ENCODE measurements at places on chromosomes 2 and 18.

DNA sequence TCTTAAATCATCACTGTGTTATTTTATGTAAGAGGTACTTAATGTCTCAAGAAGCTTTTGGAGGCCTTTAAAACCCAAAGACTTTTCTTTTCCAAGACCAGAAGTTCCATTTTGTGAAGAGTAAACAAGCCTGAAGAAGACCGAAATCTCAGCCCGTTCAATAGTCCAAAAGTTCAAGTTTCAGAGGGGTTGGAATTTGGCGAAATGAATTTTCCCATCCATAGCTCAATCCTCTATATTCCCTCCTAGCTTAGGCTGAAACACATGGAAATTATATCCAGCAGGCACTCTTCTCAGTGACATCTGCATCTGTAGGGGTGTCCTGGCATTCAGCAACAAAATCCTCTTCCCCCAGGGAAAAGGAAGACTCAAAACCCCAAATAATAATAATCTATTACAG is 344.6 kb downstream of the ARHGAP15 start:
- DNase-seq = no peak

DNA sequence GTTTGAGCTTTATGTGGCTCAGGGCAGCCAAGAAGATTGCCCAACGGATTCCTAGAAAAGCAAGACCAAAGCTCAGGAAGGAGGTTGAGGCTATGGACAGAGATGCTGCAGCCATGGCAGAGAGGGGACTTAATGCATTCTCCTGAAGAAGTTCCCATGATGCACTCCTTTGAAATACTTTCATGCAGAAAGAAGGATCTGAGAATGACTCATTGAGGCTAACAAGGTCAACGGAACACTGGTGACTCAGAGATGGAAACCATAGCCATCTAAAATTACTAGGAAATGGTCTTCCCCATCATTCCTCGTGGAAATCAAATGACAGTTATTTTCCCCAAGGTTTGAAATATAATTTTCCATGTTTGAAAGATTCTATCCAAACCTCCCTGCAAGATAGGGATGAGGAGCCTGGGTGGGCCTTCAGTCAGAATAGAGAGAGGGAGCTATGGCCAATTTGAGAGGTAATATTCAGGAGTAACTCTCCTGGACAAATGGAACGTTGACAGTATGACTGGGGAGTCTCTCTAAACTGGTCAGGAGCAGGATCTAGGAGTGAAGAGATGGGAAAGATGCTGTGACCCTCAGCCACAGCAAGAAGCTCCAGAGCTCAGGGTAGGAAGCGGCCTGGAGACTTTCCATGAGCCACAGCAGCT is 63.0 kb downstream of the REEP1 start:
- no peak for DNase-seq

- DNase-seq = no peak
These were observed 41.4 kb upstream of the NABP1 start for GRCh38 chr2:191636586-191636985.

DNA sequence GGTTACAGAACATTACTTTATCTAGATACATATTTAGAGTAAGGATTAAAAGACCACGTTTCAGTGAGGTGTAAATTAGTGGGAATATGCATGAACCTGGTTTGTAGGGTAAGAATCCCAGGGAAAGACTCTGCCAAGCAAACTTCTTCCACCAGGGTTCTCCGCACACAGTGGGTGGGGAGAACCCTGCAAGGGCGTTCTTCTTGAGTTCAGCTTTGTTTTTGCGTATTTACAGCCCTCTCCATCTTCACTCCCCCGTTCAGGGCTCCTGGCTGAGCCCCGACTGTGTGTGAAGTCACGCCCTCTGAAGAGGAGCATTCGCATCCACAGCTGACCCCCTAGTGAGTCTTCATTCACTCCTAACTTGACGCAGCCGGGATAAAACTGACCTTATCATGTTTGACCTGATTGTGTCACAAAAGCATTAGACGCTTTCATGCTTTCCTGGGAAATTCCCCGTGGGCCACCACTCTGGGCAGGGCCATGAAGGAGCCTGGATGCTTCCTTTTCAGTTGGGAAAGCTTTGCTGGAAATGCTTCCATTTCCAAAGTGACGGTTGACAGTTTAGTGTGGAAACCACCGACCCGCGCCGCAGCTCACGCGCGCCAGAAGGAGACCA is 1.0 kb downstream of the ALKAL2 start:
- DNase-seq = no peak

- no peak for DNase-seq
These were observed 15.1 kb downstream of the AAK1 start for GRCh38 chr2:69628325-69629021.

GRCh38 chr2:13351068-13351467 is 634.3 kb downstream of the TRIB2 start:
- DNase-seq = no peak

GRCh38 chr18:11736656-11737055 is 47.6 kb downstream of the GNAL start:
- no peak for DNase-seq

DNA sequence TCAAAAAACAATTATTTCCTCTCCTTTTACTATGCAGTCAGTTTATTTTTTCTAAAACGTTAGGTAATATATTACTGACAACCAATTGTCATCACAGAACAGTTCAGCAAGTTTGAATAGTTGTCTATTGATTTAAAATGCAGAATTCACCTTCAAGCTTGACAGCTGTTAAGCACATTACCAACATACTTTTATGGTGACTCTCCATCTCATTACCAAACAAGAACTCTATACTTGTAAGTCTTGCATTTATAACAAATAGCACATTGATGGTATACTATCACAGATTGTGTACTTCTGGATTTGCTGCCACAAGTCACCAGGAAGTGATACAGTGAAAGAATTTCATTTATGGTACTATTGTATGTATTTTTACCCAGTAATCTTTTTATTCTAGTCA is 99.4 kb upstream of the PPP1CB start:
- no peak for DNase-seq

- no peak for DNase-seq
These were observed 153.8 kb downstream of the AQP4 start for GRCh38 chr18:26711756-26712155.

DNA sequence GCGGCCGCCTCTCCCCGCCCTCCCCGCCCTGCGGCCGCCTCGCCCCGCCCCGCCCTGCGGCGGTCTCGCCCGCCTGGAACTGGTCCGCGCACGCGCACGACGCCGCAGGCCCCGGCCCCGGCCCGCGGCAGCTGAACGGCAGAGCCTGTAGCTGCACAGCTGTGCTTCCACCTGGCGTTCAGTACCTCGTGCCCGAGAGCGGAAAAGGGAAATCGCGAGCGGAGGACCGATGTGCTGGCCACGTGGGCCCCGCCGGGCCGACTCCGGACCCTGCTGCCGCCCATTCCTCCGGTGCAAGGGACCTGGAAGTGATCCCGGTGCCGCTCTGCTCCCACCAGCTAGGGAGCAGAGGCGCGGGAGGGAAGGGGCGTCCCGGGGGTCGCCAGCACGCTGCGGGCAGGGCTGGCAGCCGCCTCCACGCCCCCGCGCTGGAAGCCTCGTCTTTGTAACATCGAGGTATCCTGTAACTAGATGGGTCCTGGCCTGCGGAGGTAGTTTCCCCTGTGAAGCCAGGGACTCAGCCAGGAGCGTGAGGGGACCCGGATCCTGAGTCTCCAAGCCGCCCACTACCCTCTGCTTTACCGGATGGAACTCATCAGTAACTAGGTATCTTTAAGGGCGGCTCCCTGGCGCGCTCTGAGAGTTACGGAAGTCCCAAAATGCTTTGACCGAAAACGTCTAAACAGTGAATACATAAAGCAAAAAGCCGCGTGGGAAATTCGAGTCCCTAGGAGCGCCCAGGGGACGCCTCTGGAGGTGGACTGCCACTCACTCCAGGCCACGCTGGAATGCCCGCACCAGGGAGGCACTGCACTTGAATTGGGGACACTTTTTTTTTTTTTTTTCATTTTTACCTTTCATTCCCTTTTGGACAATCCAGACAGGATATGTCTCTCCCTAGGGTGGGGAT is 704 bp upstream of the ODC1 start:
- DNase-seq = peak; percentile 95

DNA sequence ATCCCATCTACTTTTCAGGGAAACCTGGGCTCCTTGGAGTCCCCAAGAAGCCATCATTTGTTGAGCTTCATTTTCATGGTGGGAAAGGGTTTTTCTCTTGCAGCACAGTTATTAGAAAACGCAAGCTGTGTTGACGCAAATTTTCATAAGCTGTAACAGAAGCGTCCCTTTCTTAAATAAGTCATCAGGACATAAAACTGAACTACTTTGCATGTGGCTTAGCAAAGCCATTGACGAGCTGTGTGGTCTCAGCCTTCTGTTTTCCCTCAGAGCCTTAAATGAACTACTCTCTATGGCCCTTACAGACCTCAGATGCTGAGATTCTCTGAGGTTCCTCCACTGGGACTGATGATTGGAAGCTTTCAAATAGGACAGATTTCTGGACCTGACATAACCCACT is 85.1 kb downstream of the ARL4C start:
- DNase-seq = no peak

DNA sequence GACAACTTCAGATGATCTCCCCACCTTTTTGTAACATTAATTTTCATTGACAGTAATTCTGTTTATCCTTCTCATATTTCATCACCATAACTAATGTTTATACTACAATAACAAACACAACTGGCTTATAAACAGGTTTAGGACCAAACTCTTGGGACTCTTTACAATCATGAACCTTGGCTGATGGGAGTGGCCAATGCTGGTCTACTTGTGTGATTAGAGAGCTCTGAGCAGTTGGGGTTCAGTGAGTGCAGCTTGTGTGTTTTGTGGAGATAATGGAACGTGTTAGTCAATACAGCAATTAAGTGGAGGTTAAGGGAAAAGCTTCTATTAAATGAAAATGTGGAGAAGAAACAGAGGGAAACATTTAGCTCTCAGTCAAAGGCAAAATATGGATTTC is 207.1 kb downstream of the SPAG16 start:
- DNase-seq = no peak

DNA sequence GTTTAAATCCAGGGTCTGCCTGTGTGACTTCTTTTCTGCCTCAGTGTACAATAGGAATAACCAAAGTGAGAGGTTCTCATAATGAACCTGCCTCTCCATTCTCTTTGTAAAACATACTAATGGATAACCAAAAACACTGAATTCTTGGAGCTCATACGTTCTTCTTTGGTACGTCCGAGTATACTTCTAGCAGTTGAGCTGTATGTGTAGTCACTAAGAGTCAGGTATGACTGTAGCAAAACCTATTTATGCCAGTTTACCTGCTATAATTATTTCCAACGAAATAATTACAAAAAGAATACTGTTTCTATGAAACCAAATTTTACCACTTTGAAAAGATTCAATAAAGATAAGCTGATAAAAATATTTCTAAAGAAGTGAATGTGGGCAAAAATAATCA is 109.2 kb downstream of the IKZF2 start:
- no peak for DNase-seq

- DNase-seq = no peak
These were observed 379.3 kb upstream of the PKDCC start for GRCh38 chr2:41668529-41668928.

- DNase-seq = no peak
These were observed at the start of gene NETO1 for GRCh38 chr18:72867746-72868584. NETO1 (minus strand) TSS chr18:72867987; CDS start chr18:72867291, 696 bp downstream.

GRCh38 chr18:2070631-2071030 is 500.7 kb downstream of the METTL4 start:
- DNase-seq = no peak

DNA sequence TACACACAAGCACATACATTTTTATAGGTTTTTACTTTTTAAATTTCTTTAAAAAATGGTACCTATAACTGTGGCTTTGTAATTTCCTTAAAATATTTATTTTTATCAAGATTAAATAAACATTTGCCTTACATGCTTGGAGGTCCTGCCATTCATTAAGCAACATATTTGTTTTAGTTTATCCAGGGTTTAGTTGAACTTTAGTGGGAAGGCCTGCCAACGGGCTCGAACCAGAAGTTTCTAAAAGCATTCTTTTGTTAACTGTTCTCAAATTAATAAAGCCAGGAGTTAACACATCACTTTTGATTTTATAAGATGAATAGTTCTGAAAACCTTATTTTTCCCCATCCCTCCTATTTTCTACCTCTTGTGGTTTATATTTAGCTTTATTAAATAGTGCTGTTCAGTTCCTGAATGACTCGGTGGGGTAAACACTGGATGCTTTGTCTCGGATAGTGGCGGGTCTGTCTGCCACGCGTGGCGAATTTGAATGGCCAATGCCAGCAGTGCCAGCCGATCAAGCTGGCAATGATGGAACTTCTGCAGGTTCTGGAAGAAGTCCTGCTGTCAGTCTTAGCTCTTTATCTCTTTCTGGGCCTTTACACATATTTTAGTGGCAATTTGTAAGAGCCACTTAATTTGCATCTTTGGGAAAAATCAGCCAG is 32.2 kb downstream of the SH3YL1 start:
- DNase-seq = no peak

GRCh38 chr2:15427987-15428386 is 133.1 kb downstream of the NBAS start:
- no peak for DNase-seq

DNA sequence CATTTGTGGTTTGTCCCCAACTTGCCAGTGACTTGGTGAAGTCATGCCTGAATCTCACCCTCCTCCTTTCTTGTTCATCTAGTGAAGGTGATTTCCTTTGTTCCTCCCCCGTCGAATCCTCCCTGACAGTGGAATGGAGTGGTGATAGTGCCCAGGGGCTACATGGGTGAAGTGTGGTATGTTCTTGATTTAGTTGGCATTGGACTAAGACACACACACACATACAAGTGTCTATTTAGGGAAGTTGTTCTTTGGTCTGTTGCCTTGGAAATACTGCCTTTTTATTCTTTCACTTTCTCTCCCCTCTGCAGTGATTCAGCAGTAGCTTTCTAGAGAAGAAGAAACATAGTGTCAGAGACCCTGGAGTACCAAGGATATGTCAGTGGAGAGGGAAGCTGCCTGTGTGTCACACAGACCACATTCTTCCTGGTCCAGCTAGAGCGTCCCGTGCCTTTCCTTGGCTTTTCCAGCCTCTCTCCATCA is 10.9 kb downstream of the INPP4A start:
- no peak for DNase-seq

- no peak for DNase-seq
These were observed at the start of gene GTF2A1L for GRCh38 chr2:48617618-48618017. GTF2A1L (plus strand) TSS chr2:48617856; CDS start chr2:48617875, 19 bp downstream.

DNA sequence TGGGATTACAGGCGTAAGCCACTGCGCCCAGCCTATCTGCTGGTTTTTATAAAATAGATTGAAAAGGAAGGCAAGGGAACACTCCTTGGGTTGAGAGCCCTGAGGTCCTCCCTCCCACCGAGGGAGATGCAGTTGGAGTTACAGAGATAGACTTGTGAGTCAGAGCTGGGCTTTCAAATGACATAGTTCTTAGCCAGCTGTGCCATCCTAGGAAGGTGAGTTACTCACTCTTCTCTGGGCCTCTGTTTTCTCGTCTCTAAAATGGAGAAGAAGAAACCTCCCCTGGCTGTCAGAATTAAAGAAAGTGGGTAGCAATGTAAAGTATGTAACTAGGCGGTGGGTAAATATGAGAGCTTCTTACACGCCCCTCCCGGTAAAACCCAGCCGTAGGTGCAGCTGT is 2.4 kb downstream of the LRRFIP1 start:
- DNase-seq = no peak

- no peak for DNase-seq
These were observed 114.1 kb downstream of the GBX2 start for GRCh38 chr2:236054125-236054524.

GRCh38 chr2:168166902-168167510 is 80.4 kb downstream of the STK39 start:
- DNase-seq = no peak
